ENCODE measurements at places on chromosomes 4 and X.

DNA sequence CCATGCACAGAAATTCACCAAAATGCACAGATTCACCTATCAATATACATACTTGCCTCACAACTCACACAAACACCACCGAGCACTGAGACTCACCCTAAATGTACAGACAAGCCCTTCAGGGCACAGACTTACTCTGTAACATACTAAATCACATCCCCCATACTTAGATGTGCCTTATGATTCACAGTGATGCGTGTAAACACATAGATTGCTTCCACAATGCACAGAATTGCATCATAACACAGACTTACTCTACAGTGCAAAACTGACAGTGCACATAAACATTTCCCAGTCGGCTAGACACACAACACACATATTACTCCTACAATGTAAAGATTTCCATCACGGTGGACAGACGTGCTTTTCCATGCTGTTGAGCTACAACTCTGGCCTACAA is 6.2 kb downstream of the LINC00632 start:
- ATAC-seq, result no peak

DNA sequence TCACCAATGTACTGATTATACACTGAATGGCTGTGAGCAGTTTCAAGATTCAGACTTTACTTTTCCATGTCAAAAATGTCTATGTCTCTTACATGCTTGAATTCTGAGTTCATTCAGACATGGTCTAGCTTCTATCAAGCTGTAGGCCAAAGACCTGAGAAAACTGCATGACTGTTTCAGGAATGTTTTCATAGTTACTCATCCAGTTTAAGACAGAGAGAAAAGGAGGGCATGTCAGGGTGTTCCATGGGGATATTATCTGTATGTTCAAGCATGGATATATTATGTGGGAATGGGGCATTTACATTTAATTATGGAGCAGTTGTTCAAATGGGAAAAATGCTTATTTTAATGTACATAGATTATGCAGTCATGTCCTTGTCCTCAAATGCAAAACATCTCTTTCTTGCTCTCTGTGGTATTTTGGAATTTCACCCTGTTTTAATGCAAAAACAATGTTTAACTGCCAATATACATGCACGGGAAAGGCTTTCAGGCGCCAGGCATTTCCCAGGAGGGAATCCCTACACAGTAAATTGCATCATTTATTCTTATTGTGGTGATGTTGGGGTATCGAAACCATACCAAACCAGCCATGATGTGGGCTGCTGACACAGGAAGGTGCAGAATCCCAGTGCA is 429.1 kb upstream of the INTU start:
- peak; percentile 82 for ATAC-seq

DNA sequence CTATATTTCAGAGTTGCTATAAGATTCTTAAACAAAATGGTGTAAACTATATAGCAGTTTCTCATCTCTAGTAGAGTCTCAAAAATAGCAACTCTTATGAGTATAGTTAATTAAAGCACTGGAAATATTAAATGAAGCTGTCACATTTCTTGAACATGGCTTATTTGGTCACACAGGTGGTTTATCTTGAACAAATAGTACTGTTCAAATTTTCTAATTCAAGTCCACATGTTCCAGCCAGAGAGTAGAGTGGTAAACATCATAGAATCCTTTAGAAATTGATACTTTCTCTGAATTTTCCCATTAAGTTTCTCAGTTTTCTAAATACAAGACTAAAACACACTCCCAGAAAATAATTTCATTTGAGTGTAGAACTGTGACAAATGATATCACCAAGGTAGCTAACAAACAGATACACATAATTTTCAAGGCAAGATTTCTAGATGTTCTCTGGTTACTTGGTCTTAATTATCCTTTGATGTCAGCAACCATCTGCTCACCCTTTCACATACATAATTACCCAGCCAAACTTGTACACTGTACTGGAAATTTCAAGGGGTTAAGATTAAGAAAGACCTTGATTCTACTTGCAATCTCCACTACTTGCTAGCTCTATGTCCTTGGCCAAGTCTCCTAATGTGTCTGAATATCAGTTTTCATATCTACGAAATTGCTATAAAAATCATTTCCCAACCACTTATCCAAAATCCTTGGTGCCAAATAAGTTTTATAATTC is 24.3 kb upstream of the PAK3 start:
- no peak for ATAC-seq

- ATAC-seq, result peak; percentile 40
Observed at GRCh38 chr4:125482822-125483221, 168.1 kb downstream of the FAT4 start.

- ATAC-seq, result peak; percentile 74
Observed at GRCh38 chr4:184763150-184763780, 29.4 kb upstream of the CENPU start.

DNA sequence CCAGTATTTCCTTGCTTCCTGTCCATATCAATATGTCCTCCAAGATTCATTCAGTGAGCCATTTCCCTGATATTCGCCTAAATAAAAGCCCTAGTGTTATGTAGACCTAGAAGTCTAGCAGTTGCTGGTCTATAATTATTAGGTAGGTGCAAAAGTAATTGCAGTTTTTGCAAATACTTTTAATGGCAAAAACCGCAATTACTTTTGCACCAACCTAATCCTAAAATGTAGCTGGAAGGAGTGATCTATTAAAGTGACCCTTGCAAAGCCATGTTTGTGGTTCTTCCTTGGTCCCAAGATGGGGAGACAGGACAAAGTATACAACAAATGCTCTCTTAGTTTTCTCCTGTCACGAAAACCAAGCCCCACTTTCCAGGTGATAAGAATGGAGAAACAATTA is 193.0 kb downstream of the IDS start:
- ATAC-seq, result no peak

GRCh38 chrX:47621851-47622250 is 2.2 kb upstream of the SYN1 start:
- no peak for ATAC-seq

All from SK-N-SH treated with all-trans-retinoic acid at 6 μM for 48 hours (cell line).